ENCODE measurements at places on chromosomes 7 and 10. TPM values are rescaled to one million over a fixed set of nuclear protein-coding genes. Genes with fewer than 3 reads are reported as not detected.

The BLNK gene
- total RNA-seq: 1.7 TPM

The PLEKHS1 gene
- not detected for total RNA-seq

DNA sequence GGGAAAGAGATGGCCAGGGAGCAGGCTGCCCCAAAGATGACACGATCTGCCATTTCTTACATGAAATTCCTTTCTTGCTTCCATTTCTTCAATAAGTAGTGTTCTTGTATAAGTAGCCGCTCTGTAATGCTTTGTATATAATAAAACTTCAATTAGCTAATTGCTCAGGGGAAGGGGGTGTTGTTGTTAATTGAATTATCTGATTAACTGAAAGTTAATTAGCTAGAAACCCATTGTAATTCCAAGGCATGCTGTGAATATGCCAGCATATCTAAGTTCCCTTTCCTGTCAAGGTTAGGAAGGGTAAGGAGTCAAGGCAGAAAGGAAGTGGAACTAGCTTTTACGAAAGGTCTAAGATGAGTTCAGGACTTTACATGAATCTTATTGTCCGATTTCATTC lies 765.9 kb downstream of the TYW1 start:
- no peak for DNase-seq
- no peaks in the 10 kb centered on the region for H3K4me1 ChIP-seq
- H3K27ac ChIP-seq: no peak overlapping the region
- H3K36me3 ChIP-seq: no peaks in the 10 kb centered on the region
- H3K4me3 ChIP-seq: no peak overlapping the region

GRCh38 chr7:120856621-120857352 lies 1.2 kb downstream of the TSPAN12 start:
- peak overlapping the region; percentile 24 for H3K4me3 ChIP-seq
- H3K27me3 ChIP-seq: peaks cover 20% of the 10 kb centered on the region
- DNase-seq: no peak
- H3K4me1 ChIP-seq: peaks cover 15% of the 10 kb centered on the region

DNA sequence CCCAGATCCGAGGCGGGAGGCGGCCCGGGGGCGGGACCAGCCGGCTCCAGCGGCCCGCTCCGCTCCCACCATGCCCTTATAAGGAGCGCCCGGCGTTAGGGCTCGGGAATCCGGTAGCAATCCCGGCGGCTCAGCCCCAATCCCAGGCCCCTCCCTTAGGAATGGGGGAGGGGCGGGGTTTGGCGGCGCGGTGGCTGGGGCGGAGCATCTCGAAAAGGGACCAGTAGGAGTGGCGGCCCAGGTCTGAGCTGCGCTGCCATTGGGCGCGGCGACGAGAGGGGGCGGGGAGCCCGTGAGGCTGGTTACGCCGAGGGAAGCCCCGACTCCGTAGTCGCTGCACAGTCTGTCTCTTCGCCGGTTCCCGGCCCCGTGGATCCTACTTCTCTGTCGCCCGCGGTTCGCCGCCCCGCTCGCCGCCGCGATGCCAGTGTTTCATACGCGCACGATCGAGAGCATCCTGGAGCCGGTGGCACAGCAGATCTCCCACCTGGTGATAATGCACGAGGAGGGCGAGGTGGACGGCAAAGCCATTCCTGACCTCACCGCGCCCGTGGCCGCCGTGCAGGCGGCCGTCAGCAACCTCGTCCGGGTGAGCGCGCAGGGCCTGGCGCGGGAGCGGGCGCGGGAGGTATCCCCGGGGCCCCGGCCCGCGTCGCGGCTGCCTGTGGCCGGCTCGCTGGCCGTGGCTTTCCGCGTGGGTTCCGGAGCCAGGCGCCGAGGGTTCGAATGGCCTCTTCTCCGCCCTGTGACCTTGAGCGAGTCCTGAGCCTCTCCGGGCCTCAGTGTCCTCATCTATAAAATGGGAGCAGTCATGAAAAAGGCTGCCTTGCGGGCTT lies at the start of gene VCL:
VCL (plus strand) TSS at position 330 of the 836 bp plus-strand sequence; CDS start at position 422, 92 bp downstream.
- H3K36me3 ChIP-seq: no peaks in the 10 kb centered on the region
- no peaks in the 10 kb centered on the region for H3K27me3 ChIP-seq
- H3K4me1 ChIP-seq: peaks cover 23% of the 10 kb centered on the region
- peak within 1 kb of the TSS; percentile 60 for H3K27ac ChIP-seq

DNA sequence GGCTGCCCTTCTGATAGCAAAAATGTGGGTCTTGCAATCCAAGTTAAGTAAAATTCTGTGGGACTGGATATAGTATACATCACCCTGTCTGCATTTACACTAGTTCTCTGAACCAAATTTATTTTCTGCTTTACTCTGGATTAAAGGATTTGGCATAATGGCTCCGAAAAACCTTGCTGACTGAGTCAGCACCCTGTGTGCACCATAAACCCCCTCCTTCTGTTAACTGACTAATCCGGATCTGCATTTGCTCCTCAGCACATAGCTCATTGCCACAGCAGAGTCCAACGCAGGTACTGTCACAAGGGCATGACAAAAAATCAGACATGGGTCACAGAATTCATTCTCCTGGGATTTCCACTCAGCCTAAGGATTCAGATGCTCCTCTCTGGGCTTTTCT lies 1.3 kb downstream of the OR2A5 start:
- H3K27me3 ChIP-seq: no peaks in the 10 kb centered on the region
- no peaks in the 10 kb centered on the region for H3K36me3 ChIP-seq
- H3K4me1 ChIP-seq: no peaks in the 10 kb centered on the region
- no peak for DNase-seq
- H3K27ac ChIP-seq: no peak overlapping the region
- H3K4me3 ChIP-seq: no peak overlapping the region

- H3K27ac ChIP-seq: no peak overlapping the region
- DNase-seq: no peak
- no peaks in the 10 kb centered on the region for H3K4me1 ChIP-seq
Measured at GRCh38 chr10:102384606-102385429, 10.7 kb upstream of the NFKB2 start.

GRCh38 chr7:95798401-95798930 lies 26.1 kb downstream of the DYNC1I1 start:
- no peak overlapping the region for H3K4me3 ChIP-seq
- H3K27ac ChIP-seq: no peak overlapping the region
- H3K4me1 ChIP-seq: no peaks in the 10 kb centered on the region
- no peaks in the 10 kb centered on the region for H3K27me3 ChIP-seq

DNA sequence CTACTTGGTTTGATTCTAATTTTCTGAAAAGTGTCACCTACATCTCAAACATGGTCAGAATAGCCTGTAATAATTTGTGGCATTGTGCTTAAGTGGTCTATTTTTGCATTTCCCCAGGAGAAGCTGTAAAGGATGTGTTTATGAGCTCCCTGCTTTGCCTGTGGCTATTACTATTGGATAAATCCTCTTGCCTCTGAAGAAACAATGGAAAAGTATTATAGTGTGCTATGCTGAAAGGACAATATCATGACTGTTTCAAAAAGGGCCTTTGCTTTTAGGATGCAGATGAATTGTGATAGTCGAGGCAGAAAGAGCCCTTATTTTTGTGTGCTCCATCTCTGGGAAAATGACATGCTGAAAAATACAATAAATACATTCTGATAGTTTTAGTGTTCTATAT lies 94.1 kb upstream of the ARMC3 start:
- no peak overlapping the region for H3K4me3 ChIP-seq
- DNase-seq: no peak
- no peak overlapping the region for H3K27ac ChIP-seq

GRCh38 chr10:101643546-101643945 lies 51.4 kb downstream of the FBXW4 start:
- no peak overlapping the region for H3K27ac ChIP-seq
- H3K27me3 ChIP-seq: no peaks in the 10 kb centered on the region
- peaks cover 8% of the 10 kb centered on the region for H3K36me3 ChIP-seq
- no peaks in the 10 kb centered on the region for H3K4me1 ChIP-seq
- no peak overlapping the region for H3K4me3 ChIP-seq

- DNase-seq: no peak
- H3K4me3 ChIP-seq: no peak overlapping the region
- no peaks in the 10 kb centered on the region for H3K36me3 ChIP-seq
- no peaks in the 10 kb centered on the region for H3K27me3 ChIP-seq
Measured at GRCh38 chr10:21238717-21239116, 286.8 kb downstream of the SKIDA1 start.

DNA sequence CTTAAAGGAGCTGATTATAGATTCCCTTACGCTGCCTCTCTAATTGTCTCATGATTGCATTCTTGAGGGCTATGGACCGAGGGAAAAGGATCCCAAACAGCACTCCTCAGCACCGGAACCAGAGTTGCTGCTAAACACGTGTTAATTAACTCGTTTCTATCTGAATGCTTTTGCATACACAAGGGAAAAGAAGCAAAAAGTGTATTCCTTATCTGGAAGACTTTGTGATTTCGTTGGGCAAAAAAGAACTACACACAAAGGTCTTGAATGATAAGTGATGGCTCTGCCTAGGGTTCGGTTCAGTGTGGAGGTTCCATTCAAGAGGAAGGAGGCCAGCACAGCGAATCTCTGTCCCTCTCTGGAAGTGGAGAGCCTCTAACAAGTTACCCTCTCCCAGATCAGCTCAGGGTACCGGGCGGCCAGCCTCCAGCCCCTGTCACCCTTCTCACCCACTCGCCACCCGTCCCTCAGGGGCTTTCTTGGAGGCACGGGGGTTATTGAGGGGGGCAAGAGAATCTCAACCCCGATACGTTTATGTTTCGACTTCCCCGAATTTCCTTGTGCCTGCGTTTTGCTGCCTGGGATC lies 515 bp upstream of the SLC4A2 start:
- H3K27ac ChIP-seq: peak overlapping the region; percentile 94
- no peak for DNase-seq
- H3K4me1 ChIP-seq: peaks cover 26% of the 10 kb centered on the region
- no peaks in the 10 kb centered on the region for H3K27me3 ChIP-seq

GRCh38 chr7:87543623-87544022 lies 57.1 kb downstream of the ABCB1 start:
- H3K27me3 ChIP-seq: no peaks in the 10 kb centered on the region
- H3K27ac ChIP-seq: no peak overlapping the region
- no peak overlapping the region for H3K4me3 ChIP-seq
- H3K36me3 ChIP-seq: peaks cover 13% of the 10 kb centered on the region
- no peaks in the 10 kb centered on the region for H3K4me1 ChIP-seq
- no peak for DNase-seq

The TMEM229A gene
- not detected for total RNA-seq

DNA sequence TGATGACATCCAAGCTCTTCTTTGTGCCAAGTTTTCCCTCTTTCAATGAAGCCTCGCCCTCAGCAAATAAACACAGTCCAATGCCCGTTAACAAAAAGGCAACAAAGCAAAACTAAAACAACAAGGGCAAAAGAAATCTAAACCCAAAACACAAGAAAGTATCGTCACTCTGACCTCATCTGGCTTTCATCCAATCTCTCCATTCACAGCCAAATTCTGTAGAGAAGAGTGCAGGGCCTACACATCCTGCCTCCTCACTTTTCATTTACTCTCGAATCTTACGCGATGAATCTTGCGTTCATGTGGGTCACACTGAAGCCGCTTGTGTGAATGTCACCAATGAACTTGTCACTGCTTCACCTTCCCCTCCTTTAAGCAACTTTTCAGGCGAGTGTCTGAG lies 15.9 kb upstream of the AKR1E2 start:
- no peak for DNase-seq
- H3K4me1 ChIP-seq: peaks cover 2% of the 10 kb centered on the region
- H3K27ac ChIP-seq: no peak overlapping the region
- H3K27me3 ChIP-seq: peaks cover 7% of the 10 kb centered on the region
- H3K36me3 ChIP-seq: no peaks in the 10 kb centered on the region

The FAM20C gene
- total RNA-seq: 2.0 TPM

The DENND2A gene
- total RNA-seq: not detected

The THSD7A gene
- total RNA-seq: 0.33 TPM
